LHCN-M2 (cell line): ENCODE measurements at places on chromosomes 1 and 21.

GRCh38 chr1:25028907-25029599 is 99.0 kb upstream of the RUNX3 start:
- no peak for DNase-seq

- DNase-seq, result no peak
Measured at GRCh38 chr1:180210008-180210620, 19.9 kb upstream of the LHX4 start.

GRCh38 chr1:102588536-102588935 is 519.8 kb downstream of the COL11A1 start:
- DNase-seq, result no peak

DNA sequence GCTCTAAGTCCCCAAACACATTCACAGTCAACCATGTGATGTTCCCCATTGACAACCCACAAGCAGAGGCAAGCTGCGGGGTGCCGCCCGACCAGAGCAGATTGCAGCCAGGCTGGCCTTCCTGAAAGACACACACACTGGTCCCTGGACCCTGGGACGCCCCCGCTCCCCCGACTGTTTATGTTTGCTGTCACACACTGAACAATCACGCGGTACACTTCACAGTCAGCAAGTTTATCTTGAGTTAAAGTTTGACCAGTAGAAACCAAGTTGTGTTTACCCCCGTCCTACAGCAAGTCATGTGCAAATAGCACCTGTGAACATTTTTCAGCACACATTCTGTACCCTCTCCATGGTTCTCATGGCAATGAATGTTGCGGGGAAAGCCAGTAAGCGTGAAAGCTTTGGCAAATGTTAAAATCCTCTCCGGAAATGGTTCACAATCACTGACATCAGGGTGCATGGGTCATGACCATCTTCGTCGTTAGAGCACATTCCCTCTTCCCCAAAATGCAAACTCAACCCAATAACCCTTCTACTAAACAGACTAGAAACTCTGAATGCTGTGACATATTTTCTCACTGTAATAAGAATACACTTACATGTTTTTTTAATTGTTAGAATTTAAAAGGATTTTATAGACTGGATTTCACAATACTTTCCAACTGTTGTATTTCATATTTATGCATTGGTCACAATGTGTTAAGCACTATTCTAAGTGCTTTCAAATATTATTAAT is 33.3 kb upstream of the IRF2BP2 start:
- DNase-seq, result no peak

DNA sequence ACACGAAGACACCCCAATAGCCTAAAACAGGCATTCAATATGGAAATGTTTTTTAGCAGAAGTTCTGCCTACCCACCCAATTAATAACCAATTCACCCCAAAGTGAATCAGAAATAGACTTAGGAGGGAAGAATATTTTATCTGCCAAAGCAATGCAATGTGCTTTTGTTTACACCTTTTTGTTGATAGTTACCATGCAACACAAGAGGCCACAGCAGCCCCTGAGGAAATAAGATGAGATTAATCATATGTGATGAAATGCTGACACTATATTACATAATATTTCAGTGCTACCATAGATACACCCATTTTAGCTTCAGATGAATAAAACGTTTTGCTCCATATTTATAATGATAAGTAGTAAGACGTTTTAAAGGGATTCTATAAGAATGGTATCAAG is 60.9 kb upstream of the RGS2 start:
- DNase-seq, result peak; percentile 53

DNA sequence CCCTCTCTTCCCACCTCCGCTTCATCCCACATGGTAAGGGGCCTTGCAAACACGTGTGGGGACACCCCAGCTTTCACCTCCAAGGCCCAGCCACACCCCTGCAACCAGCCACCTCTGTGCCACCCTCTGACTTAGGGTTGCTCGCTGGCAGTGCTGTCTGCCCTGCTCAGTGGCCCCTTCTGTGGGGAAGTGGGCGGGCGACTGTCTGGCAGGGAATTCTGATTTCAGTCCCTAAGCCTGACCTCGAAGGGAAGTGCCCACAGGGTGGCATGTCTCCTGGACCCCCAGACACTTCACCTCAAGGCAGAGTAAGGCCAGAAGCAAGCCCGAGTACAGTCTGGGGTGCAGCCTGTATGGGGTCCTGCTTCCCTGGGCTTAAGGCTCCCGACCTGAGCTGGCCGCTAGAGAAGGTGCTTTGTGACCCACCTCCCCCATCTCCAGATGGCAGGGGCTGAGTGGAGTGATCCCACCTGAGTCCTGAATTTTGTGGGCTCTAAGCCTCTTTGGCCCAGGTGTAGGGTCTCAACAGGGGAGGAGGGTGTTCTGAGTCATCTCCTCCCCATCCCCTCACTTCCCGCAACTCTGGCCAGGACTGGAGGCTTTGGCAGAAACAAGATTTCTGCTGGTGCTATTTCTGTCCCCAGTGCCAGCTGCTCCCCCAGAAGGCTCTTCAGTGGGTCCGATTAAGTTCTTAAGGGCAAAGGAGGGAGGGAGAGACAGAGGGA is 7.0 kb downstream of the RD3 start:
- DNase-seq, result no peak

GRCh38 chr1:24329797-24330543 is 10.8 kb downstream of the GRHL3 start:
- DNase-seq, result no peak

DNA sequence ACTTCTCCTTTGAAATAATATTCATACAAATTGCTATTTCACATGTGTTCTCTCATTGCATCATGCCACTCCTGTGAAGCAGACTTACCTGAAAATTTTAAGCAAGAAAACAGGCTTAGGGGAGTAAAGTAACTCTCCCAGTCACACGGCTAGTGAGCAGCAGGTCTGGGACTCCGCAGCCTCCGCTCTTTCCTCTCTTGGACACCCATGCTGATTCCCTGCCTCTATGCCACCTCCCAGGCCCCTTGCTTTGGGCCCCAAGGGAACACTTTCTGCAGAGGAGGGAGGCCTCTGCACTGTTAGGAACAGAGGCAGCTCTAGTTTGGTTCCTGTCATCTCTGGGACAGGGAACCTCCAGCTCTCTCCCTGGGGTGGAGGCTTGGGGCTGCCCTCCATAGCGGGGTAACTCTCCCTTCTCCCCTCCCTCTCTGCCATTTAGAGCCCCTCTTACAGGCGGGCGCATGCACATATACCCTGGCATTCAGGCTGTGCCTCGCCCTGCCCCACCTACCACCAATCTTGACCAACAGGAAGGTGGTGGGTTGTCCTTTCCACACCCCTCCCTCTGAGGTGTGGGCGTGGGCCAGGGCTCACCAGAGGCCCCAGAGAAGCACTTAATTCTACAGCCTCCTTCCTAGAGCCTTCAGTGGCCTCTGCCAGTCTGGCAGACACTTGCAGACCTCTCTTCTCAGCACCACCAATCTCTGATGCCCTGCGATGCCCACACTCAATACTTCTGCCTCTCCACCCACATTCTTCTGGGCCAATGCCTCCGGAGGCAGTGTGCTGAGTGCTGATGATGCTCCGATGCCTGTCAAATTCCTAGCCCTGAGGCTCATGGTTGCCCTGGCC is at the start of gene RXFP4:
TSS of gene RXFP4 (plus strand) at position 646 of the 852 bp plus-strand sequence. CDS start at position 718, 72 bp downstream.
- no peak for DNase-seq

- DNase-seq, result no peak
Measured at GRCh38 chr1:93137604-93138292, 42.5 kb downstream of the TMED5 start.

GRCh38 chr21:44618909-44619308 is 7.0 kb downstream of the KRTAP10-8 start:
- no peak for DNase-seq
